ENCODE measurements at places on chromosomes 11 and 22.

DNA sequence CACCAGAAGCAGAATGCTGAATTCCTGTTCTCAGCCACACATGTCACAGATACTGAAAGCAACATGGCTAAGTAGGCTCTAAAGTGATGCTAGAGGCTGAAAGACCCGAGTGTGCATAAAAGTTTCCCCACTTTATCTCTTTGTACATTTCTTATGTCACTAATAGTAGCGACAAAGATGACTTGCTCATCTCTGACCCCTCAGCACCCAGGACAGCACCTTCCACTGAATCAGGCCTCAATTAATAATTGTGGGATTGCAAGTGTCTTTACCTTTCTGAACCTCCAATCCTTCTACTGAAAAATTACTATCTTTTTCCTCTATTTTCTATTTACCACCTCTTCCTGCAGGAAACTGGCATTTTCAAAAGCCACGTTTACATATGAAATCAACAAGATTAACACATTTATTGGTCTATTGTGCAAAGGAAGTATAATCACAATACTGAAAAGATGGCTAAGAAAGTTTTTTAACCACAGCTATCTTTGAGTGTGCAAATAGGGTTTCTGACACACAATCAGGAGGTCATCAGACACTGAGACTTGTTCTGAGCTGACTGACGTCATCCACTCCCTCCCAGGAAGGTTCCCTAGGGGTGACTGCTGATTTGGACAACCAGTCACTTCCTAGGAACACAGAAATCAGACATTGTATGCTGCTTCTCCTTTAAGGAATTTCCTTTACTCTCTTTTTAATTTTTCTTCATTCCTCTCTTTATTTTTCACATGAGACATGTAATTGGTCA lies 213.9 kb upstream of the ISX start:
- no peak for DNase-seq

DNA sequence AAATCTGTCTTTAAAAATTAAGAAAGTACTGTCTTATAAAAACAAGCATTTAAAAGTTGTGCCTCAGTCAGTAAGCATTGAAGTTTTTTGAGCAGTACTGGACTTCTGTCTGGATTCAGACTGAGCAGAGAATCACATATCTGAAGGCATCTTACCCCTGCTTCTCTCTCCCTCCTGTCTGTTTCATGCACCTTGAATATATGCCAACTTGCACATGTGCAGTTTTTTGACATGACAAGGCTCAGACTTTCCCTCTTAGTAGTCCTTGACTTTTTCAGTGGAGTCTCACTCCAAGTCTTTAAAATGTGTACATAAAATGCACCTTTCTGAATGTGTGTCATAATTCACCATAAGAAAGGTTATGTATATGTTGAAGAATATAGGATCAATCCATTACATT lies 19.8 kb downstream of the SPECC1L start:
- no peak for DNase-seq

- DNase-seq: no peak
Observed at GRCh38 chr11:98940913-98941312, 79.8 kb upstream of the CNTN5 start.

GRCh38 chr22:43333156-43333555 lies 10.0 kb downstream of the SCUBE1 start:
- DNase-seq: no peak

DNA sequence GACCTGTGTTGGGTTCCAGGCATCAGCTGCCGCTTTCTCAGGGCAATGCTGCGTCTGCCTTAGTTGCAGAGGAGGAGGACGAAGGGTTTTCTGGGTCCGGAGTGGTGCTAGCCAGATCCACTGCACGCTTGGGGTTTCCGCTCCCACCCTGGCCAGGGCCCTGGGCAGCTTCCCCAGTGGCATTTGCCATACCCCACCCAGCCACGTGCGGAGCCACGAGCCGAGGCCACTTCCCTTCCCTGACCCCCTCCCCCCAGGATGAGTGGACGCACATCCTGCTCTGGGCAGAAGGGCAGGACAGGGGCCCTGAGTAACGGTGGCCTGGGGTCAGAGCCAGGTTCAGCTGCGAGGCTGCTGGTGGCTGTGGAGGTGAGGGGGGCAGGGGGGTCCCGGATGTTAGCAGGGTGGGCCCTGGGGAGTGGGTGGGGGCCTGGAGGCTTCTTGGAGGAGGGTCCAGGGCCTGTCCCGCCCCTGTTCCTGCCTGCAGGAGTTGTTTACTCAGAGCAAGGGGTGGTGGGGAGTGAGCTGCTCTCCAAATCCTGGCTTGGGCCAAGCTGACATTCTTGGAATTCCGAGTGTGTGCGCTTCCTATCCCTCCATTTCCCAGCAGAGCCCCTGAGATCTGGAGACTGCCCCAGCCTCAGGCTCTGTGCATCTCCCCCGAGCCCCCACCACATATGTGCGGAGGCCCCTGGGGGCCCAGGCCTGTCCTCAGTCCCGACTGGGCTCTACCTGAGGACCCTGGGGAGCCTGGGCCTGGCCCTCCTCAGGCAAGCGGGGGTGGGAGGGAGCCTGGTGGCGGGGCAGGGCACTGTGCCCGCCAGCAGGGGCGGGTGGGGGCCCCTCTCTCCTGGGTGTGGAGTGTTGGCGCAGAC lies 1.4 kb downstream of the TSPAN4 start:
- peak; percentile 90 for DNase-seq

DNA sequence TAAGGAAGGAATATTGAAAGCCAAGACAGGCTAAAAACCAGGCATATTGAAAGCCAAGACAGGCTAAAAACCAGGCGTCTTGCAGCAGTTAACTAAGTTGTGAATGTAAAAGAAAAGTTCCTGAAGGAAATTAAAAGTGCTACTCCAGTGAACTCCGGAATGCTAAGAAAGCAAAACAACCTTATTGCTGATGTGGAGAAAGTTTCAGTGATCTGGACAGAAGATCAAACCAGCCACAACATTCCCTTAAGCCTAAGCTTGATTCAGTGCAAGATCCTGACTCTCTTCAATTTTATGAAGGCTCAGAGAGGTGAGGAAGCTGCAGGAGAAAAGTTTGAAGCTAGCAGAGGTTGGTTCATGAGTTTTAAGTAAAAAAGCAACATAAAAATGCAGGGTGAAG lies 51.4 kb downstream of the PACS1 start:
- no peak for DNase-seq

DNA sequence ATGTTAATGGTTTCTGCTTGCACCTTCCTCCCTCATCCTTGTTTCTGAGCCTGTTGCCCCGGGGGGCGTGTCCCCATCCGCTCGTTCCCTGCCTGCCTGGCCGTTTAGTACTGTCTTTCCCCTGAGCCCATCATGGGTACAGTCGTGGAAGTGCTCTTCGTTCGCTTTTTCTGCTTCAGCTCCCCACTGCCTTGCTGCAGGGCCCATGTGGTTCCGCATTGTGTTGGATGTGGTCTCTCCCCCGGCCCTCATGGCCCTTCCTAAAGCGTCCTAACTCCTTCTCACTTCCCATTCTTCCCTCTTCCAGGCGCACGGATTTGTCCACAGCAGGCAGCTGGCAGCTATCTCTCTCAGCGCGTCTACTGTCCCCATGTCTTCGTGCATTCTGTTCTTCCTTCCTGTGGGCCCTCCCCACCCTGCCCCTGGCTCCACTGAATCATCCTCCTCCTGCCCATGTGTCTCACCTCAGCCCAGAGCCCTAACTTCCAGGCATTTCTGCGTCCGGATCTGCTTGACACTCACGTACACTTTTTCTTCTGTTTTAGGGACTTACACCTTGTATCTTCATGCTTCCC lies 98.1 kb downstream of the ZBTB16 start:
- no peak for DNase-seq

GRCh38 chr11:25876456-25876965 lies 455.4 kb upstream of the ANO3 start:
- no peak for DNase-seq

GRCh38 chr22:23181721-23182308 lies 1.5 kb downstream of the BCR start:
- DNase-seq: no peak

- no peak for DNase-seq
Observed at GRCh38 chr22:46043339-46043738, 66.4 kb upstream of the WNT7B start.

DNA sequence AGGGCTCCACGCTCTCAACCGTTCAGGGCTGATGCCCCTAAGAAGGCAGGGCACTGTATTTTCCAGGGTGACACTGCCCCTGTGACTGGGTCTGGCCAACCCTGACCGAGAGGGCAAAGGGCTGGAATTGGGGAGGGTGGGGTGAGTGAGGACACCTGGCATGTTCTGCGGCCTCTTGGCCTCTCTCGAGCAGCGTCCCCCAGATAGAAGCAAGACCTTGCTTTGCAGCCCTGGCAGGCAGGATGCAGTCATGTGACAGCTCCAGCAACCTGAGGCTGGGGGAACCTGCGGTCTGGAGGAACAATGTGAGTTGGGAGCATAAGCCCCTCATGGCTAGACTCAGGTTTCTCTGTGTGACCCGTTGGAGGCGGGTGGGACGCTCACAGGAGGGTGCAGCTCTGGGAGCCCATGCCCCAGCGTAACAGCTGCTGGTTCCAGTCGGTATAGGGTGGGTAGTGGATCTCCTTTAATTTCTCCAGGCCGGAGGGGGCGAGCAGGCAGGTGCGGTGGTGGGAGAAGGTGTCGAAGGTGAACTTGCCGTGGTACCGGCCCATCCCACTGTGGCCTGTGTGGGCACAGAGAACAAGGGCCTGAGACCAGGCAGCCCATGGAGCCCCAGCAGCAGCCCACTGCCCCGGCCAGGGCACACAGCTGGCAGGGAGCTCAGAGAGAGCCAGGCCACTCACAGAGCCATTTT lies 11.4 kb downstream of the ALDH3B2 start:
- DNase-seq: no peak

DNA sequence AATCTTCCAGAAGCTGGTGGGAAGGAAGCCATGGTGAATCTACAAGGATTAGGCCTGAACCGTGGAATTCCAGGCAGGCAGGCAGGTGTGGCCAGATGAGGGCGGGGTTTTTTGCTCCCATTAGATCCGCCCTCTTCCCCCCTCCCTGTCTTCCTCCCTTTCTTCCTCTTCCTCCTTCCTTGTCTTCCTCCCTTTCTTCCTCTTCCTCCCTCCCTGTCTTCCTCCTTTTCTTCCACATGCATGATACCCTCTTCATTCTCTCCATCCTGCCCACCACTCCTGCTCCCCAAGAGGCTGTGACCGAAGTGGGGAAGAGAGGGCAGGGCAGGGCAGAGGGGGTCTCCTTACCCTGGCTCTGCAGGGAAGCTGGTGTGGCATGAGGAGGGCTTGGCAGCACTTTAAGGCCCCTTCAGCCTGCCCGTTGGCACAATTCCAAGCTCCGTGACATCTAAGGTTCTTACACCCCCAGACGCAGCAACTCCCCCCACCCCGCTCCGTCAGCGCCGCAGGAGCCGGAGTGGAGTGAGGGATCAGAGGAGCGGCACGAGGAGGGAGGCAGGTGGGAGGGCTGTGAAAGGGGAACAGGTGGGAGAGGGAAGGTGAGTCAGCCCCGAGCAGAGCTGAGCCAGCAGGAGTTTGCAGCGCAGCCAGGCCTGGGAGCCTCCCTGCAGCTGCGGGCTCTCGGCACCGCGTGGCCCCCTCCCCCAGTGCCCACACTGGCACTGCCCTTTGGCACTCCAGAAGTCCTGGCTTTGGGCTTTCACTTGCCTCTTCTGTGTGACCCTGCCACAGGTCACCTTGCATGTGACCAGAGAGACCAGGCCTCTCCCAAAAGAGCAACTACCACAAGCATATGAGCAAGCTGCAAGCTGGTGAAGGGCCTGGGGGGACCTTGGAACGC lies 32.1 kb downstream of the KCNJ4 start:
- DNase-seq: no peak

DNA sequence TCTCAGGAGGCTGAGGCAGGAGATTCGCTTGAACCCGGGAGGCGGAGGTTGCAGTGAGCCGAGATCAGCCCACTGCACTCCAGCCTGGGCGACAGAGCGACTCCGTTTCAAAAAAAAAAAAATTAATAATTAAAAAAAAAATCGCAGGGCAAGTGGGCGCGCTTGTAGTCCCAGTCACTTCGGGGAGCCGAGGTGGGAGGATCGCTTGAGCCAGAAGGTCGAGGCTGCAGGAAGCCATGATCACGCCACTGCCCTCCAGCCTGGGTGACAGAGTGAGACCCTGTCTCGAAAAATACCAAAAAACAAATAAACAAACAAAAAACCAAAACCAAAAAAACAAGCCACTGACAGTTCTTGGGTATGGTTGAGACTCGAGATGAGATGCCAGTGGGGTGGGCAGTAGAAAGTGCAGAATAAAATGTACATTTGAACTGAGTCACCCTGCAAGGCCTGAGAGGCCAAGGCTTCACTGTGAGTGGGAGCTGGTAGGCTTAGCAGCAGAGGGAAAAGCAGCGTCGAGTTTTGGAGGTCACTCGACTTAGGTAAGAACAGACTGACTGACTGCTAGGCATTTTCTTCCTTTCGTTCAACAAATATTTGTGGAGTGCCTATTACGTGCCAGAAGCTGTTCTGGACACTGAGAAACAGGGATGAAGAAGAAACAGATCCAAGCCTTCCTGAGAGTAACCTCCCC lies 635 bp upstream of the LDHA start:
- no peak for DNase-seq

DNA sequence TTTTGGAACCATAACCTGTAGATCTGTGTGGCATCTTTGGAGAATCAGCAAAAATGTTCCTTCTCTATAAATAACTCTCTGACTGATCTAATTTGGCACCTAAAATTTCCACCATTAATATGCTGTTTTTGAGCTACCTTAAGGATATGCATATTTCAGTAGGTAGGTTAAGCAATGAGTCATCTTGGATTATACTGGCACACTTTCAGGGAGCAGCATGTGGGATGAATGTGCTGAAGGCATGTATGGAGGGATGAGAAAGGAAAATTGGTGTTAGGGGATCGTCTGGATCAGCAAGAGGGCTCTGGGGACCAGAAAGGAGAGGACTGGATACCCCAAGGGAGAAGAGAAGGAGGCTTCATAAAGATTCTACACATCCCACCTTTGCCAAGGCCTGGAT lies 44.6 kb upstream of the ELF5 start:
- DNase-seq: no peak

- DNase-seq: no peak
Observed at GRCh38 chr22:38171927-38172831, 9.5 kb downstream of the PLA2G6 start.

GRCh38 chr22:41906822-41907221 lies 8.1 kb downstream of the SHISA8 start:
- no peak for DNase-seq

GRCh38 chr11:81286550-81286949 lies 1447.1 kb downstream of the FAM181B start:
- DNase-seq: no peak

- no peak for DNase-seq
Observed at GRCh38 chr11:126263489-126263888, 5.2 kb downstream of the SRPRA start.

DNA sequence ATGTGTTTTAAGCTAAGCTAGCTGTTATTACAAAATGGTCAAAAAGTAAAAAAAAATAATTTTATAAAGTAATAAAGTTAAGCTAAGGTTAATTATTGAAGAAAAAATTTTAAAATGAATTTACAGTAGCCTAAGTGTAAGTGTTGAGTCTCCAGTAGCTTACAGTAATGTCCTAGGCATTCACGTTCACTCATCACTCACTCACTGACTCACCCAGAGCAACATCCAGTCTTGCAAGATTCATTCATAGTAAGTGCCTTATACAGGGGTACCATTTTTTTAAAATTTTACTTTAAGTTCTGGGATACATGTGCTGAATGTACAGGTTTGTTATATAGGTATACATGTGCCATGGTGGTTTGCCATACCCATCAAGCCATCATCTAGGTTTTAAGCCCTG lies 11.6 kb upstream of the OOSP4B start:
- no peak for DNase-seq

All from ureter (tissue), 1 donor.